ENCODE measurements at places on chromosomes 2 and 18.
A peak's percentile ranks its signal among the peaks of the same experiment; 100 is the strongest.

- DNase-seq = peak; percentile 24
Measured at GRCh38 chr2:19653509-19653908, 248.3 kb downstream of the TTC32 start.

DNA sequence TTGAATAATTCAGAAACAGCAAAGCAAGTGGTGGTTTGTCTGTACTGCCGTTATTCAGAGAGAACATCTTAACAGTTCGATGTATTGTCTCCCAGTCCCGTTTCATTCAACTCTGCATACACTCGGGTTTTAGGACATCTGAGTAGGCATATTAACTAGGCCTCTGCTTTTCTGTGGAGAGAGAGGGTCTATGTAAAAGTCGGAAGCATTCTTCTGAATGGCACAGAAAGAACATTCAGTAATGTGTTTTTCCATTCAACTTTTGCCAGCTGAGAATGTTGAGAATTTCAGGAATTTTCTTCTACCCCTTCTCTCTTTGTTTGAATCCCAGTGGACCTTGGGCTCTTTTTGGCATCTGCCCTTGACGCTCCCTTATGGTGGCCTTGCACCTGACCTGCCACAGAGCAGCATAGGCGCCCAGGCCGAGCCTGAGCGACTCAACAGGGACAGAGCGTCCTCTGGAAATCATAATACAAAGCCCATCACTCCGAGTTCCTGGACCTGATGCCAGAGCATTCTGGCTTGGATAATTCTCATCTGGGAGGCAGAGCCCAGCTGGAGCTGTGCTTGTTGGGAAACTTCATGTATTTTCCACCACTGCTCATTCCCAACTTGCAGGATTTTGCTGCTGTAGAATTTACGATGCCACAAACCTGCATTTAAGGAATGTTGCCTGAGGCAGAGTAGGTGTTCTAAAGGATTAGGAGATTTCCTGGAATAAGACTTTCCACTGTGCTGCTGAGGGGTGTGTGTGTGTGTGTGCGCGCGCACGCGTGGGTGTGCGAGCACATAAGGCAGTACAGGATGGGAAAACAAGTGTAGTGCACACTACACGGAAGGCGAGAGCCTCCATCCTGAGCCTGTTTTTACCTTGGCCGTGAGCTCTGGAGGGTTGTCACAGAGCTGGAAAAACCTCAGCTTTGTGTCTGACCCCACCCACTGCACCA, 77.2 kb upstream of the TXNDC2 start:
- no peak for DNase-seq

GRCh38 chr2:111896576-111896975, 1.8 kb upstream of the MERTK start:
- no peak for DNase-seq

DNA sequence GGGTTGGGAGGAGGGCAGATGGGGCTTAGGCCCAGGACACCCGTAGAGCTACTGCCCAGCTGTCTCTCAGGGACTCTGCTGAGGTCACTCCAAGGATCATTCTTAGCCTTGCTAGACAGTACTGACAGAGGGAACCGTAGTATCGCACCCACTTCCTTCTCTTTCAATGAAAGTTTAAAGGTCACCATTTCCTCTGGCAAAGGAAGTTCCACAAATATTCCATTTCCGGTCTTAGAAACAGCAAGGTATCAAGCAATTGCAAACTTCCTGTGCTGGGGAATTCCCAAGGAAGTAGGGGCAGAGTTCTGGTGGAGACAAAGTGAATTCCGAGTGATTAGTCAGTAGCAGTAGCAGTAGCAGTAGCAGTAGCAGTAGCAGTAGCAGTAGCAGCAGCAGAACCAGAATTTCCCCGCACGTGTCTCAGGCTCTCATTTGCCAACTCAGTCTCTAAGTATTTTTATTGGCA, 24.7 kb downstream of the IL1B start:
- no peak for DNase-seq

GRCh38 chr2:173229086-173229485, 125.6 kb upstream of the CDCA7 start:
- DNase-seq = no peak

GRCh38 chr2:26088038-26088643, 54.3 kb downstream of the RAB10 start:
- DNase-seq = peak; percentile 62

GRCh38 chr2:24613154-24613814, 122.2 kb downstream of the NCOA1 start:
- DNase-seq = no peak

- peak; percentile 70 for DNase-seq
Measured at GRCh38 chr2:54106631-54107454, 8.6 kb upstream of the ACYP2 start.

DNA sequence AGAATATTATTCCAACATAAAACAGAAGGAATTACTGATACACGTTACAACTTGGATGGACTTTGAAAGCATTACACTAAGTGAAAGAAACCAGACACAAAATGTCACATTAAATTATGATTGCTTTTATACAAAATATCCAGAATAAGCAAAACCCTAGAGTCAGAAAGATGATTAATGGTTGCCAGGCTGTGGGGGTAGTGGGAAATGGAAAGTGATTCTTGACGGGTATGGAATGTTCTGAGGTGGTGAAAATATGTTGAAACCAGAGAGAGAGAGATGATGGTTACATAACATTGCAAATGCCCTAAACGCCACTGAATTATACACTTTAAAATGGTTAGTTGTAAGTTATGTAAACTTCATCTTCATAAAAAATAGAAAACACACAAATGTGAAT, 1057.2 kb upstream of the TMEFF2 start:
- no peak for DNase-seq

DNA sequence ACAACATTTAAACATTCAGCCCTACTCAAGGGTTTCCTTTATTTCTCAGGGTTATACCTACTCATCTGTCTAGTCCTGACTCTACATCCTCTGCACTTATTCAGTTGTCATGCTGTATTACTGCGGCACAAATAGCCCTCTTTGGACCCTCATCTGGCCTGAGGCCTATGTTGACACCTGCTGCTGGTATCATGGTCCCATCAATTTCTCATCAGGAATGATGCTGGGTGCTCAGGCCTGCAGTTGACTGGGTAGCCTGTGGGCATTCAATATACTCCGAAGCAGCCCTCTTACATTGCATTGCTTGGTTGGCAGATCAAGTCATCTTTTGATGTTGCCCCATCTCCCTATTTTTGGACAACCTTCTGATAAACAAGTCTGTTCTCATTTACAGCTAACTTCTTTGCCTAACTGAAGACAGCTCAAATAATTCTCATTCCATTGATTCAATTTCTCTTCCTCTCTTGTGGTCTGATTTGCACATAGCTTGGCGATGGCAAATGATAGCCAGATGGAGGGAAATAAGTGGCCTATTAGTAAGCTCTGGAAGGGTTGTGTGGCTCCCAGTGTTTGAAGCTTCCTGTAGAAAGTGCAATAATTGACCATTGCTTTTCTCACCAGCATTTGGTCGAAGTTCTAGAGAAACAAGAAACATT, 19.1 kb upstream of the MC4R start:
- DNase-seq = no peak

DNA sequence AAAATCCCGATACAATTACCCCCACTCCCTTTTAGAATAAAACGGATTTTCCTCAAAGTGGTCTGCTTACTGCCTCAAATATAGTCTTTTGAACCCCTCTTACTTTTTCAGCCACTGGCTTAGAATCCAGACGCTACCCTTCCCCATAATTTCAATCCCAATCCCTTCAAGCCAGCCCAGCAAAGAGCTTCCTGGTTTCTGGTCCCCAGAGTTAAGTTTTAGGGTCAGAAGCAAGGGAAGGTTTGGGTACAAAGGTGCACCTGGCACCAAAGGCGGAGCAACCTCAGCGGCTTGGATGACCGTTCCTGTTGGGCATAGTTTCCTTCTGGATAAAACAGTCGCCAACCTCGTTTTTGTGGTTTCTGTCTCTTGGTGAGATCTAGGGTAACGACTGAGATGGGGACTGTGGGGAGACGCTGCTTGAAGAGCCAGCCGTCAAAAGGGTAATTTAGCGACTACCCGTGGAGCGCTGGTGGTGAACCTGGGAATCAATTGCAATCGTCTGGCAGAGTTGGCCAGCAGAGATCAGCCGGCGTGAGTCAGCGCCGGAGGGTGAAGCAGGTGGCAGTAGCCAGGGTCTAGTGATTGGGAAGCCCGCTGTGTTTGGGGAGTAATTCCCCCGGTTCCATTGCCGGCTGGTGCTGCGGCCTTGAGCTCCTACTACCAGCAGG, 1.6 kb downstream of the FEV start:
- no peak for DNase-seq

GRCh38 chr2:96547203-96547641, 10.7 kb downstream of the ARID5A start:
- no peak for DNase-seq

- DNase-seq = no peak
Measured at GRCh38 chr2:84900971-84901370, 4.5 kb upstream of the TMSB10 start.

DNA sequence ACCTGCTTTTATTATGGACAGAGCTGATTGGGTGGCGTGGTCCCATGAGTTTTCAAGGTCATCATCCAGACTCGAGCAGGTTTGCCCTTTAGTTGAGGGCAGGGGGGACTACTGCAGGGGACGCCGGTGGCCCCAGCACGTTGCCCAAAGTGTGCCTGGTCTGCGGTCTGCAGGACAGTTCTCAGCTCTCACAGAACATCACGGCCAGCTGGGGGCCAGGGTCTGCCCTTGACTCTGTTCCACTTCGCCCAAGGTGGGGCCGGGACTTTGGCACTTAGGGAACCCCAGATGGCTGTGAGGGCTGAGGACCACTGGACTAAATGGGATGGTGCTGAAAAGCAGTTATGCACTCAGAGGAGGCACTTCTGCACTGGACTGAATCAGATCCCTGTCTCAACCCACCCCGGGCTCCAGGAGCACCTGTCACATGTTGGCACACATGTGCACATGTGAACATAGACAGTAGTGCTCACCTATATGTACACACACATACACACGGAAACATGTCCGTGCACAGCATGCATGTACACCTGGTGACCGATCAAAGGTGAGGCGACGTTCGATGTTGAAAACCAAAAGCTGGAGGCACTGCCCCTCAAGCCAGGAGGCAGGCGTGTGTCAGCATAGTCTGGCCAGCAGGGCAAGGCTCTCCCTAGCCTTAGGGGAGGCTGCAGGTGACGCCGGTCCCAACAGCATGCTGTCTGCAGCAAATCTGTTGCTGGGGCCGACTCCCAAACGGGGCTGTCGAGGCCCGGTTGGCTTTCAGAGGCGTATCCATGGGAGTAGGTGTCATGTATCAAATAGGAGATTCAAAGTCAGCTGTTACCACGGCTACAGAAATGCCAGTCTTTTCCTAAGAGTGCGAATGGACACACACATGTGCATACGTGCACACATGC, 10.2 kb downstream of the ANO7 start:
- DNase-seq = no peak

DNA sequence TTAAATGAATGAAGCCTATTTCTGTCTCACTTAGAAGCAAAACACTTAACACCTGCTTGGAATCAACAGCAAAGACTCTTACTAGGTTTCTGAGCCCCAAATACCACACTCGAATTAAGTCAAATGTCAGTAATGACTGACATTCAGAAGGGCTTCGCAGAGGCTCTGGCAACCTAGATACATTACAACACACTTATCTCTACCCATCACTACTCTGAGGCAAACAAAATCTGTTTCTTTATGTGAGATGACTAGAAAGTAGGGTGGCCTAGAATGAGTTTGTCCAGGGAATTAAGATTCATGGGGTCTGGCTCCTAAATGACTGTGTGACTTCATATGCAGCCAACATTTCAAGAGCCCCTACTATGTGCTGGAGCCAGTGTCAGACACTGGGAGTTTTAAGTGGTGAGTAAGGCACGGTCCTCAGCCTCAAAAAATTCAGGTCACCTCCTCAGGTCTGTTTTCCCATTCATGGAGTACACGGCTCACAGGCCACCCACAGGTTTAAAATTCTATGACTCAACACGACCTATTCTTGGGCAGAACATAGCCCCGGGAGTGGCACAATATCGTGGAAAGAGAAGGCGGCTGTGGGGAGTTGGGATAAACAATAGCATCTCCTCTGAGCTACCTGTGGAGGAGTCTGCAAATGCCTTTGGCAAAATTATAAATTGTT, 150.3 kb upstream of the ZFP36L2 start:
- DNase-seq = no peak

DNA sequence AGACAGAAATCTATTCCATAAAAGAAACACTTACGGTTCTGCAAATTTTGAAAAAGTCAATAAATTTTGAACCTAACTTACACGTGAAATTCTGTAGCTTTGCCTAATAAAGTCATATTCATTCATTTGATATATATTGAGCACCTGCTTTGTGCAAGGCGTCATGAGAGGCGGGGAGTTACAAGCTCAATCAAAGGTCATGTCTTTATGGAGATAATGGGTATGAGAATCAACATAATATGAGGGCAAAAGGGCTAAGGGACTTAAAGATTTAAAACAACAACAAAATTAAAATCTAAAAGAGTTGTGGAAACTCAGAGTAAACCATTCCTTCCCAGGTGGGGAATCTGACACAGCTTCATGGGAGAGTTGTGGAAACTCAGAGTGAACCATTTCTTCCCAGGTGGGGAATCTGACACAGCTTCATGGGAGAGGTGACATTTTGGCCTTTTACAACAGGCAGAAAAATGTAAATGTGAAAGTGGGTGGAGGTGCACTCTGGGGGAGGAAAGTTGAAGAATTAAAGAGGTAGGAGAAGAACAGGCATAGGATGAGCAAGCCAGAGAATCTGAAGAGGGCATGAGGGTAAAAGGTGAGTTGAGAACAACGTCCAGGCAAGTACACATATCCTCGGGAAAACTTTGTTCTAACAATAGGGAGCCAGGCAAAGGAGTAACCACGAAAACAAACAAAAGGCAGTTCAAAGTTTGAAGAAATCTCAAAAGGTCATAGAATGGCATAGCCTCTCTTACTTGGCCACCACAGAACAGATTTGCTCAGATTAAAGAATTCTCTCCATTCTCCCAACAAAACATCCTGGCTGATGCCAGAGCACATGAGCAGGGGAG, 49.5 kb upstream of the CD226 start:
- DNase-seq = no peak

DNA sequence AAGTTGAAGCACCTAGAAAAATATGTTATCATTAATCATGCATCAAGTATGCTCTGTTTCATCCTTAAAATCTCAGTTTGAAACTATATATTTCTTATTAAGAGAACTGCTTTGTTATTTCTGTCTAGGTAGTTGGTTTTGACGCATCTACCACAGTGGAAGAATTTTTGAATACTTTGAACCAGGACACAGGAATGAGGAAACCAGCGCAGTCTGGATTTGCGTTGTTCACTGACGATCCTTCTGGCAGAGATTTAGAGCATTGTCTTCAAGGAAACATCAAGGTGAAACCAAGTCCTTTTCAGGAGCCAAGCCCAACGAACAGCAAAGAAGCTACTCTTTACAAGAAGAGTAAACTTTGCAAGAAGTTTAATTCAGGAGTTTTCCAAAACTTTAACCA, 30.1 kb upstream of the DYNC2LI1 start:
- DNase-seq = no peak

All from cerebellum (tissue), 4 donors.